ENCODE measurements at places on chromosomes 5 and 9.

DNA sequence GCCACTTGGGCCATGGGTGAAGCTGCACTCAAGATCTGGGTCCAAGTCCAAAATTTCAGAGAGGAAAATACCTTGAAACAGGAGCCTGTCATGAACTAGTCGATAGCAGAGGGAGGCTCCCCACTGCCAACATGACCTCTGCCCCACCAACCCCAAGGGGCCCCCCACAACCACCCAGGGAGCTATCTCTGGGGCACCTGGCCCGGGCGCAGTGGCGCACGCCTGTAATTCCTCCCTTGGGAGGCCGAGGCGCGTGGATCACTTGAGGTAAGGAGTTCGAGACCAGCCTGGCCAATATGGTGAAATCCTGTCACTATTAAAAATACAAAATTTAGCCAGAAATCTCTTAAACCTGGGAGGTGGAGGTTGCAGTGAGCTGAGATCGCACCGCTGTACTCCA is 20.1 kb upstream of the HMCN2 start:
- no peak for DNase-seq

GRCh38 chr9:81497091-81497490 is 192.3 kb downstream of the TLE1 start:
- no peak for DNase-seq

- no peak for DNase-seq
Observed at GRCh38 chr5:79540939-79541338, 27.0 kb upstream of the HOMER1 start.

GRCh38 chr5:149552553-149553160 is 1.4 kb upstream of the CSNK1A1 start:
- no peak for DNase-seq

DNA sequence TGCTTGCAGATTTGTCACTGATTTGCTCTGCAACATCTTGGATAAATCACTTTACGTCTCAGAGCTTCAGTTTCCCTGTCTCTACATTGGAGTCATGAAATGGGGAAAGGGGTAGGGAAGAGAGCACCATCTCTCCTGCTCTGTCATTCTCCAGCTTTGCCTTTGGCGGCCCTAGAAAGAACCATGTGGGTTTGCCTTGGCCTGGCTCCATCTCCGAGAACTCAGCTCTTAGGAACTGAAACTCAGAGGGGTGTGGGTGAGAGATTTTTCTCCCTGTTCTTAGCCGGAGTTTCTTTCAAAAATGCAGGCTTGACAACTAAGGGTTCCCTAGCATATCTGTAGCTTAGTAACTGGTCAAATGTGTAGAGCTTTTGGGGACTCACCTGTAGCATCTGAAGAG is 123.5 kb downstream of the SMARCA2 start:
- DNase-seq: no peak

- no peak for DNase-seq
Observed at GRCh38 chr5:85823462-85824426, 794.0 kb upstream of the COX7C start.

DNA sequence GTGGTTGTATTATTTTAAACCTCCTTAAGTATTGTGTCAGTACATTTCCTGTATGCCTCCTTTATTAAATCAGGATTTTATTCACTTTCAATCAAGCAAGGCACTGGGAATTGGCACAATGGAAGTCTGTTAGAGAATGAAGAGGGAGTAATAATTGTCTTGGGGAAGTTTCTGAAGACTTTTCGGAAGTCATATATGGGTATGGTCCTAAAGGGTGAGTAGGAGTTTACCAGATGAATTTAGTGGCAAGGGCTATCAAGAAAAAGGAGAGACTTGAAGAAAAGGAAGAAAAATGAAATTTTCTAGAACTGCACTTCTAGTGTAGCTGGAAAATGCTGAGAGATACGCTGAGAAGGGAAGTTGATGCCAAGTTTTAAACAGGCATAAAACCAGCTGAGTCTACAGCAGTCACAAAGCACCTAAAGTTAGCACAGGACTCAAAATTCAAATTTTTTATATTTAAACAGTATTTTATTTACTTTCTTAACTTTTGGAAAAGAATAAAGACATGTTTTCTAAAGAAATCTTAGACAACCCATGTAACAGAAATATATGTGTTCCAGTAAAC is 184.9 kb downstream of the SMC2 start:
- DNase-seq: no peak

DNA sequence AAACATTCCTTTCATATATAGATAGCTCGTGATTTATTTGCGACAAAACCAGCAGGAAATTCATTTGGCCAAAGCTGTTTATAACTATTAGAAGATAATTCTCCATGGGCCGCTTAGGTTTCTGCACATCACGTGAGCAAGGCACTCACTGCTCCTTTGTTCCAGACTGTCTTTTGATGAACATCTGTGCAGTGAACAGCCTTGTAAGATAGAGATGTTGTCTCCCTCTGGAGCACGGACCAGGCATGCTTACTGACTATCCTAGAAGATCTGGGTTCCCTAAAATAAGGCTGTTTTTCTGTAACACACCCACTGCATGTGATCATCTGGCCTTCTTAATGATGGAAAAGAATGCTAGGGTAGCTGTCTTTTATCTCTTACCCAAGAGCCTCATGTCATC is 30.9 kb downstream of the YIPF5 start:
- DNase-seq: no peak

- no peak for DNase-seq
Observed at GRCh38 chr5:145014109-145014508, 821.0 kb downstream of the PRELID2 start.

DNA sequence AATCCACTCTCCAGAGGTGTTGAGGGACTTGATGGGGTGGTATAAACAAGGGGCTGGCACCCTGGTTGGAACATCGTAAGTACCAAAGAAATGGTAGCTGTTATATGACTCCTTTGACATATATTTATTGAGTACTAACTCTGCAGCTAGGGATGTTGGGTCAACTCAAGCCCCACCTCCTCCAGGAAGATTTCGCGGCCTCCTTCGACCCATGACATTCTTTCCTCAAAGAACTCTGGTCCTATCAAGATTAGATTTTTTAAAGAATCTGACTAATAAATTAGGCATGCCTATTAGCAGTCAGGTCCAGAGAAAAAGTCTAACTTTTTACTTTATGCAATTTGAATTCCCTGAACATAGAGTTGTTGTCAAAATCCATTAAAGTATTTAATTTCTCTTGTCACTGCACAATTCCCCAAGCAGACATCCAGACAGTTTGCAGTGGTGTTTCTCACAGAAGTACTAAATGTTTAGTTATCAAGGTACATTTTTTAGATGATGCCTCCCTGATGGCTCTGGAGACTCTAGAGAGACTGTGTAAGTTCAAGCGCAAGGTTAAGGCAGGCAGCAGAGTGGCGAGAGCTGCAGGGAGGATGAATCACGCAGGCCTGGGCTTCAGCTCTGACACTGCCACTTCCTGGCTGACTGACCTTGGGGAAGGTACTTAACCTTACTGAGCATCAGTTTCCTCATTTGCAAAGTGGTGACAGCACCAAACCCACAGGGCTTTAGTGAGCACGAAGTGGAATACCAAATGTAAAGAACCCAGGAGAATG is 209.6 kb downstream of the TTLL11 start:
- no peak for DNase-seq

DNA sequence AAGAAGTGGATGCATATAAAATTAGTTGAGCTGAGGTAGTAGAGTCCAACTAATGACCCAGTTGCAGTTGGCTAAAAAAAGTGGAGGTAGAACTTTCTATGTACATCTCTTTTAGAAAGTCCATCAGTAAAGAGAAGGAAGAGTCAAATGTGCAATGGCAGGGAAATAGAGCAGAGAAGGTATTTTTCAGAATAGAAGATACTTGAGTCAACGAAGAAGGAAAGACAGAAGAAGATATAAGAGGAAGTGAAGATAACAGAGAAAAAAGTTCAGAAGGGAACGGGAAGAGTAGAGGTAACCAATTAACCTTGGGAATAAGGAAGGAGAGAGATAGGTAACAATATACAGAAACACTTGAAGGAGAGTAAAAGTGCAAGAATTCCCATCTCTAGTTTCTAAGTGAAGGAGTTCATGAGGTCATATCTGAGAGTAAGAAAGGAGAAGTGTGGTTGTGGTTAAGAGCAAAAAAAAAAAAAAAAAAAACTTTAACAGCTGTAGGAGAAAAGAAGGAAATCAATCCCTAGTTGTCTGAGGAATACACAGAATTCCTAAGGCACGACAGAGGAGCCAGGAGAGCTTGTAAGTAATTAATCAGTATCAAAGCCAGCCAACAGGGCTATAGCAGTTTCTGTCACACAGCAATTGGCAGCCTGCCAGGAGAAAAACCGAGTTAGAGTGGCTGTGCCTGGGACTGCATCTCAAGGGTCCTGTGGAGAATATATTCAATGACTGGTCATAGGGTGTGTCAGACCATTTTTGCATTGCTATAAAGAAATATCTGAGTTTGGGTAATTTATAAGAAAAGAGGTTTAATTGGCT is 61.0 kb downstream of the ARL15 start:
- no peak for DNase-seq

DNA sequence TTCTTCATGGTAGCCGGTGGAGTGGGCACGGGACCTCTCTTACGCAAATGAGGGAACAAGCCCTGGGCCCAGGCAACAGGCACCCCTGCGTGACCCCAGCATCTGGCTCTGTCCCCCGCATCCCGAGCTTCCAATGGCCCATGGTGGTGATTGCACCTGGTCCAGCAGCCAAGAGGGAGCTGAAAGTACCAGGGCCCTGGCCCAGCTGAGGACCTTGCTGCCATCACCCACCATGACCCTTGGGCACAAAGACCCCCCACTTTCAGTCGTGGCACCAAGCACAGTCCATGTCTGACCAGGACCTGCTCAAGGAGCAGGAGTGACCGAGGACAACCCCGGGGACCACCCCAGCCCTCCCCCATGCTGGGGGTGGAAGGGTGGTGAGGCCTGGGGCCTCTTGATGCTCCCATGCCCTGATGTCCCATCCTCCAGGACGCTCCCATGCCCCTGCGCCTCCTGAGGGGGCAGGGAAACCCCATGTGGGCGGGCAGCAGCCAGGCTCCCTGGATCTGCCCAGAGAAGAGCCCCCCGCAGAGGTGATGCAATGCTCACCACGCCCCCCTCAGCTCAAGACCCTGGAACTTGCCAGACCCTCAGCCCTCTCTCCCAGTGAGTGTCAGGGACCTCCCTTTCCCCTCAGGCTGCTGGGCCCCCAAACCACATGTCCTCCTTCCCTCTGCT is 123.9 kb downstream of the ADAMTS2 start:
- no peak for DNase-seq

DNA sequence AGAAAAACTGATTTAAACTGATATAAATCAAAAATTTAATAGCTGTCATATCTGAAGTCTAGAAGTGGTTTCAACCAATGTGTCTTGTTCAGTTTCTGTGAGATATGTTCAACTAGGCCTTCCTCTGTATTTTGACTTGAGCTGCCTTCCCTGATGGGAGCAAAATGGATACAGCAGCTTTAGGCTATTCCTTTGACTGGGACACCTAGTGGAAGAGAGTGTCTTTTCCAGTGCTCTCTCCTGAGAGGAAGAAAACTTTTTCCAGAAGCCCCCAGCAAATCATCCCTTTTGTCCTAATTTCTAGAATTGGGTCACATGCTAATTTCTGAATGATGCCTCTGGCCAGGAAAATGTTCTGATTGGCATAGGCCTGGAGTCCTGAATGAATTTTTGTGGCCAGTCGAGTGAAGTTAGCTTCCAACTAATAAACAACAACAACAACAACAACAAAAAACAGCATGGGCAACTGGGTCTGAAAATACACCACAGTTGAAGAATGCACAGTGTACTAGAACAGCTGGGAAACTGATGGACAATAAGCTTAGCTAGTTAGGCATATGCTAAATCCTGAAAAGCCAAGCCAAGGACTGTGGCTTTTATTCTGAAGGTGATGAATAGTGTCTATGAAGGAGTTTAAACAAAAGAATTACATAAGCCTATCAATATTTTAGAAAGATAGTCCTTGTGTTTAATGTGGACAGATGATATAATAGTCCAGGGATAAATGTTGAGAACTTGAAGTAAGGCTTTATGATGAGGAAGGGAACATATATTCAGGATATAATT is 125.7 kb downstream of the FBN2 start:
- DNase-seq: no peak

GRCh38 chr5:150590979-150591695 is 49.3 kb upstream of the SYNPO start:
- no peak for DNase-seq

- DNase-seq: no peak
Observed at GRCh38 chr9:124066783-124067577, 55.4 kb downstream of the LHX2 start.

GRCh38 chr9:85536076-85536475 is 205.7 kb downstream of the AGTPBP1 start:
- no peak for DNase-seq

DNA sequence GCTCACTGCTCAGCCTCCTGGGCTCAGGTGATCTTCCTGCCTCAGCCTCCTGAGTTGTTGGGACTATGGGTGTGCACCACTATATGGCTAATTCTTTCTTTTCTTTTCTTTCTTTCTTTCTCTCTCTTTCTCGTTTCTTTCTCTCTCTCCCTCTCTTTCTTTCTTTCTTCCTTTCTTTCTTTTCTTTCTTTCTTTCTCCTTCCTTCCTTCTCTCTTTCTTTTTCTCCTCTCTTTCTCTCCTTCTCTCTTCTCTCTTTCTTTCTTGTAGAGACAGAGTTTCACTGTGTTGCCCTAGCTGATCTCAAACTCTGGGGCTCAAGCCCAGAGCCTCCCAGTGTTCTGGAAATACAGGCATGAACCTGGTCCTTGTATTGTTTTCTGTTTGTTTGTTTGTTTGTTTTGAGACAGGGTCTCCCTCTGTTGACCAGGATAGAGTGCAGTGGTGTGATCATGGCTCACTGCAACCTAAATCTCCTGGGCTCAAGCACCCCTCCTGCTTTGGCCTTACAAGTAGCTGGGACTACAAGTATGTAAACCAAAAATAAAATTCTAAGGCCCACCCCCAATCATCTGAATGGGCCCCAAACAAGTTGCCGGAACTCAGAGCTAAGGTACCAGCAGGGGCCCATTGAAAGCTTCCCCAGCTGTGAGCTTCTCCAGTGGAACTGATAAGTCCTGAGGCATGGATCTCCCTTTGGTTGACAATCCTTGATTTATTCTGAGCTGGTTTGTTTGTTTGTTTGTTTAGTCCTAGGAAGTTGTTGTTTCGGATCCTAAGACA is 11.9 kb upstream of the BTF3 start:
- no peak for DNase-seq

DNA sequence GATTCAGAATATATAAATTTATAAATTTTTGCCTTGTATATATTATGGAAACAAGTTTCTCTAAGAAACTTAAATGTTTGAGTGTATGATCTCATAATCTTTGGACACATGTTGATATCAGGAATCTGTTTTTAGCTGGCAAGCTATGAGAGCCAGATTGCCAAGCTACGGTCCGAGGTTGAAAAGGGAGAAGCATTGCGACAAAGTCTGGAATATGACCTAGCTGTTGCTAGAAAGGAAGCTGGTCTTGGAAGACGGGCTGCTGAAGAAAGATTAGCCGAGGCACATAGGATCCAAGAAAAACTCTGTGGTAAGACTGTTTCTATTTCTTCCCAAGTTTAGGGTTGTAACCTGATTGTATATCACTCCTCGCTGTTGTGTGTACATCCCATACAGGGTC is 25.9 kb downstream of the CCDC171 start:
- DNase-seq: no peak

Measured in NCI-H2107 (cell line).